Renal pelvis (tissue), 12 donors: ENCODE measurements at places on chromosomes 3 and 15. TPM values are rescaled to one million over a fixed set of nuclear protein-coding genes. Genes with fewer than 3 reads are reported as not detected.

Gene COMMD4
- polyA plus RNA-seq: 94.1 TPM

Gene EPM2AIP1
- 55.2 TPM for polyA plus RNA-seq

DNA sequence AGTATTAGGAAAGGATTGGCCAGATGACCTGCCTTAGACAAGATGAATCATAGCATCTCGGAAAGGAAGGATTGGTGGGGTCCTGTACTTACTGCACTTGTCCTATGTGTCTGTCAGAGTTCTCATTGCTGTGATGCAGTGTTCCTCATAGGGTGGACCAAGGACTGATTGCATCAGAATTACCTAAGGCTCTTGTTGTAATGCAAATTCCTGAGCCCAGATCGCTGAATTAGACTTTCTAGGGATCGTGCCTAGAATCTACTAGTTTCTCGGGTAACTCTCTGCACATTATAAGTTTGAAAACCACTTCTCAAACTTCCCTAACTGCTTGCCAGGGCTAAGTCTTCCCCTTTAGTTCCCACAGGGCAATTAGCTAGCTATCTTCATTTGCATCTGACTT, 74.9 kb upstream of the SKOR1 start:
- DNase-seq: no peak

GRCh38 chr3:172074586-172074985, 35.2 kb downstream of the FNDC3B start:
- no peak for DNase-seq

DNA sequence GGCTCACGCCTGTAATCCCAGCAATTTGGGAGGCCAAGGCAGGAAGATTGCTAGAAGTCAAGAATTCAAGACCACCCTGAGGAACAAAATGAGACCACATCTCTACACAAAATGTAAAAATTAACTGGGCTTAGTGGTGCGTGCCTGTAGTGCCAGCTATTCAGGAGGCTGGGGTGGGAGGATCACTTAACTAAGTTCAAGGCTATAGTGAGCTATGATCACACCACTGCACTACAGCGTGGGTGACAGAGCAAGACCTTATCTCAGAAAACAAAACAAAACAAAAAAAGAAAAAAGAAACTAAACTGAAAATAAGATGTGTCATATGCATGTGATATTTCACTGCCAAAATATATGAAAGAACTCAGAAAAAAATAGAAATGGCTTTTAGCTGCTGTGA, 243.3 kb upstream of the CCDC54 start:
- no peak for DNase-seq

DNA sequence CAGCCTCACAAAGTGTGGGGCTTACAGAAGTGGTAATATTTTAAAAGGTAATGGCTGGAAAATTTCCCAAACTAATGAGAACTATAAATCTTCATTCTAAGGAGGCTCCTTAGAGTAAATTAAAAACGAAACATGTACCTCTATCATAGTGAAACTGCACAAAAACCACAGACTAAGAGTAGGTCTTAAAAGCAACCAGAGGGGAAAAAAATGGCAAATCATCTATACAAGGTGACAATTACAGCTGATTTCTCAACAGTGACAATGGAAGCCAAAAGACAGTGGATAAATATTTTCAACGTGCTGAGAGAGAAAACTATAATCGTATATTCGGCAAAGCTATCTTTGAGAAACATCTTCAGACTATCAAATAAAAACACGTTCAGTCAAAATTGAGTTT, 20.6 kb downstream of the HEG1 start:
- no peak for DNase-seq

DNA sequence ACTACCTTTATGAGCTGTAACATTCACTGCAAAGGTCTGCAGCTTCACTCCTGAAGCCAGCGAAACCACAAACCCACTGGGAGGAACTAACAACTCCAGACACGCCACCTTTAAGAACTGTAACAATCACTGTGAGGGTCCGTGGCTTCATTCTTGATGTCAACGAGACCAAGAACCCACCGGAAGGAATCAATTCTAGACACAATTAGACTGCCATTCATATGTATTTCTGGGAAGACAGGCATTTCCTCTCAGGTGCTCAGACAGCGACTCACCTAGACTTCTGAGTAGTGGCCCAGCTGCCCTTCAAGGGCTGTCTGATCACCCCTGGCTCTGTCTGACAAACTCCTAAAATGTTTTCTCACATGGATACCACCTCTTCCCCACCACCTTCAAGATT, 506.8 kb downstream of the PDCD6IP start:
- DNase-seq: no peak

DNA sequence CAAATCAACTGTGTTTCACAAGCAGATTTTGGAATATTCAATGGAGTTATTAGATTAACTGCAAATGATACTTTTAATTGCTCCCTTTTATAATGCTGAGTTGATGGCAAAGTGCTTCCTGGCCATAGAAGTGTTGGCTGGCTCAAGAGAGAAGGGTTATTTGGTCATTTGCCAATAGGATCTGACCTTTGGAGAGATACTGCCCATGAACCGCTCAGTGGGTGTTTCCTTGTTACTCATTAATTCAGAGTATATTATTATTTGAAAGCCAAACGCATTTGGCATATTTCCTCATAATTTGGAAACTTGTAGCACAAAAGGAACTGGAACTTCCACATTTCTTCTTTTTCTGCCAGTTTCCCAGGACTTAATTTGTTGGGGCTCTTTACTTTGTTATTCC, 234.7 kb downstream of the CDIN1 start:
- DNase-seq: no peak

Gene SCAANT1
- polyA plus RNA-seq: 2.3 TPM

Gene CAMKV
- polyA plus RNA-seq: 0.26 TPM

Gene MUSTN1
- polyA plus RNA-seq: 0.75 TPM

DNA sequence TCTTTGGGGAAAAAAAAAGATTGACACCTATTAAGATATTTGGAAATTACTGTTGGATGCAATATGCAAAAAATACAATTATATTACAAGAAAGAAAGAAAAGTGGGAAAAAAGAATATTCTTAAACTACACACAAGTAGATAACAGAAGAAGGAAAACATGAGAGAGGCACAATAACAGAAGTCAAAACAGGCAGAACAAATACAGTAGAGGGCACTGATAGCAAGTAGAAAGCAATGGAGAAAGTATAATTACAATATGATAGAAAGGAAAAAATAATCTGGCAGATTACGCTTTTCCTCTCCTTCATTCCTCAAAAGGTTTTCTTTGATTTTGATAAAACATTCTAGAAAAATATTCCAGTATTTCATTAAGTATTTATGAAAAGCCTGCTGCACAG, 72.1 kb downstream of the ADAM10 start:
- DNase-seq: no peak

- no peak for DNase-seq
These were observed 1.2 kb upstream of the FEZF2 start for GRCh38 chr3:62374341-62375218.

DNA sequence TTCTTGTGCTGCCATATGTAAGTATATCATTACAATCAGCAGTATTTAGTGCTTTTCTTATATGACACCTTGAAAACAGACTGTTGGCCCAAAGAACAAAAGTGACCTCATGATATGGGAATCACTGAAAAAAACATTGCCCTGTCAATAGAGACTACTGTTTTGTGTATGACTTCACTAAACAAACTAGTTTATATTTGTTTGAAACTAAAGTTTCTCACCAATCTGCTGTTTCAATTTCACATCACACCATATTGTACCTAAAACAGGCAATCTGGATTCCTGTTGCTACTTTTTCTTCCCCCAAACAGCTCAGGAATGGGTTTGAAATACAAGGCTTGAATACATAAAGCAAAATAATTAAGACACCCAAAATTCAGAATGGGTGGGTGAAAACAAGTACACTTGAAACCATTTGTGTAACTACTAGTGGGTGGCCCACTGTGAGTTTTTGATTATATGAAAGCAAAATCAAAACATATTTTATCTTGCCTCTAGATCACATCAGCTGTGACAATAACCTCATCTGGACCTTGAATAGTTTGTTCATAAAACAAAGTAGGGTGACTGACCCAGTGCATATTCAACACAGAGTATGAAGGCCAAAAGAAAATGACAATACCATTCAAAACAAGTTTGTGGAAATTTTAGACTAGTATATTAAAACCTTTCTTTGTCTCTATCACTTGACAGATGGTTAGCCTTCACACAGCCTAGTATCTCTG, 5.9 kb downstream of the ZBTB20 start:
- no peak for DNase-seq

GRCh38 chr3:84194029-84194428, 764.8 kb upstream of the CADM2 start:
- DNase-seq: no peak

DNA sequence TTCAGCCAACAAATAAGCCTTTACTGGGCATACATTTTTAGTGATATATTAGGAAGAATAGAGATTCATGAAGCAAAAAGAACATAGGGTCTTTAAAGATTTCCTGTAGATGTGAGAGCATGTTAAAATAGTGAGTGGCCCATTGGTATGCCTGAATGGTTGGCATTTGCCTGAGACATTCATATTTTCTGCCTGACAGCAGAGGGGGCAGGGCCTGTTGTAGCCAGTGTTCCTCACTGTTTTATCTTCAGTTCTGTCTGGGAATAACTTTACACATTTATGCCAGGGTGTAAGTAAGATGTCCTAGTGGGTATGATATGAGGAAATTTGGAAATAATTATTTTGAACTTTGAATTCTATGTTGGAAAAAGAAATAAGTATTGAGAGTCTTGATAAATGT, 704.7 kb upstream of the ARPP21 start:
- no peak for DNase-seq

DNA sequence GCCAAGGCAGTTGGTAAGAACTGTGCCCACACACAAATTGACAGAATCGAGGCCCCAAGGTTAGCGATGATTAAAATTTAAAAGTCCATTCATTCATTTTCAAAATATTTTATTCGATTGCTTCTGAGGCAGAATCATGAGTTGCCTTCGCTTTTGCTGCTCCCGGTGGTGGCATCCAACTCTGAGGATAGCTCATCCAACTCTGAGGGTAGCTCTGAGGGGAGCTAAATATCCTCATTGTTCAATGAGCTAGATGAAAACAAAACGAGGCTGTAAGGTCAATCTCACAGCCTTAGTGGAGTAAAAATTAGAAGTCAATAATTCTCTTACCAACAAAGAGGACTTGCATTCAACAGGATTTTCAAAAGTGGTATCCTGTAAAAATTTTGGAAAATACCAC, 897 bp upstream of the CHL1 start:
- DNase-seq: no peak

GRCh38 chr15:90271459-90272166, 6.1 kb downstream of the NGRN start:
- no peak for DNase-seq

- no peak for DNase-seq
These were observed at the start of gene KCNH8 for GRCh38 chr3:19147905-19148767. Gene KCNH8 (plus strand): TSS chr3:19148510. CDS start chr3:19148720, 210 bp downstream.

DNA sequence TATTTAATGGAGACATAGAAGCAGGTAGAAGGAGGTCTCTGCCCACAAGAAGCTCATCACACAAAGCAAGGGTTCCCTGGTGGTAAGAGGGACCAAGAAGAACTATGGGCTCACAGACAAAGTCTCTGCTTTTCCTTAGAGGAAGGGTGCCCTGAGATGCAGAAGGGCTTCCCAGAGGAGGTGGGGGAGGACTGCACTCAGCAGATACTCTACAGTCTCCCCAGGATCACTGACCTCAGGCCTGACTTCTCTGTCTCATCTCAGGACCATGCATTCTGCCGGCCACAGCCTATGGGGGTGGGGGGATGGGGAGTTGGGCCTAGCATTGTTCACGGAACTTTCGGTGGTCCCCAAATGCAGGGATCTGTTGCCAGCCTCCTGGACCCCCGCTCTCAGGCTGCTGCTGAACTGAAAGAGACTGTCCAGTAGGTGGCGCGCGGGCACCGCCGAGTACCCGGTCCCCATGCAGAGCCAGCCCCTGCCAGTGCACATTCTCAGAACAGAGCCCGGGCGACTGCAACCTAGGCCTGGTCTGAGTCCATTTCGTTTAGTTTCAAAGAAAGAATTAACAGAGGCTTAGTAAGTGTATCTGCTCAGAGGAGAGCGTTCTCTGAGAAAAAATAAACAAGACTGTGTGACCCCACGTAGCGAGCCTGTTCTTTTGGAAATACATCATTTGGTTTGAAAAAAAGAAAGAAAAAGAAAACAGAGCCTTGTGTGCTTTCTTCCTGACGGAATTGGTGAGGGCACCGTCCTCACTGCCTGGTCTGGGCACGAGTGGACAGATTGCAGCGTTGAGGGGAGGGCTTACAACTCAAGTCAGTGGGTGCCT, 74.1 kb downstream of the LRTM1 start:
- no peak for DNase-seq

- DNase-seq: no peak
These were observed at the start of gene CCR9 for GRCh38 chr3:45885979-45886705. Gene CCR9 (plus strand): TSS chr3:45886543. CDS start chr3:45894934, 8,391 bp downstream.

GRCh38 chr3:29754346-29754745, 473.5 kb downstream of the RBMS3 start:
- no peak for DNase-seq

- DNase-seq: no peak
These were observed 64.7 kb upstream of the XCR1 start for GRCh38 chr3:46091741-46092701.

DNA sequence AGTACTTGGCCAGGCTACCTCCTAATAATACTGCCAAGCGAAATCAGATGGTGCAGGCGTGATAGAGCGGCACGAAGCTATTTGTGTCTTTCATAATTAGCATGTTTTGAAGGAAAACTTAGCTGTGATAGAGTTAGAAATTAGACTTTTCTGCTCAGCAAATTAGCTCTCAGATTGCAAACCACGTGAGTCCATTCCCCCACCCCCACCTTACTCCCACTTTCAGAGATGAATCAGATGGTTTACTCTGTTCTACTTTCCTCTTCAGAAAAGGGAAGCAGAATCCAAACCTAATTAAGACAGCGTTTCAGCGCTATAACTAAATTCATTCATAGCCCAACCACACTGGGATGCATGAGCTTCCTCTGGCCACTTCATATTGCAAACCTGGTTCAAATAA, 214.6 kb downstream of the SLCO3A1 start:
- DNase-seq: no peak

DNA sequence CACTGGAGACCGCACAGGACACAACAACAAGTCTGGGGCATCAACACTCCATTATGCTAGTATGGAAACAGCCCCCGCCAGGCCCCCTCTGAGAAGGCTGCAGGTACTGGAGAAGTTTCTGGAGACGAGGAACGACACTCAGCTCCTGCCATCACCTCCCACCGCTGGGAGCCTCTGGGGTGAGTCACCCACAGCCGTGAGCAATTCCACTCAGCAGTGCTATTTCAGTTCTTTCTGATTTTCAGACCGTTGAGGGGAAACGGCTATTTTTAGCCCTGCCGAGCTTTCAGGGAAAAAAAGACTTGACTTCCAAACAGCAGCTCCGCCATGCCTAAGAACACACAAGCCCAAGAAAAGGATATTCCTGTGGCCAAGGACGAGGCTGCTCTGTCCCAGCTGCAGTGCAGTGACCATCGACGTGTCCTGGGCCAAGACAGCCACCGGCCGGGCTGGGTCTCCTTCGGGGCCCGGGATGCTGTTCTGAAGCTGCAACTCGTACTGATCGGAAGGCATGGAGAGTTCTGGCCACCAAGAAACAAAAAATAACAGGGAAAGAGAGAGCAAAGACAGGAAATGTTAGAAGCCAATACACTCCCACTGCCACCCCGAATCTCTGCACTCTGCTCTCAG, 40.8 kb downstream of the NUP210 start:
- DNase-seq: no peak
